ENCODE measurements at places on chromosomes 6 and 20.

GRCh38 chr6:53517021-53517420 is 27.9 kb downstream of the GCLC start:
- DNase-seq: no peak

DNA sequence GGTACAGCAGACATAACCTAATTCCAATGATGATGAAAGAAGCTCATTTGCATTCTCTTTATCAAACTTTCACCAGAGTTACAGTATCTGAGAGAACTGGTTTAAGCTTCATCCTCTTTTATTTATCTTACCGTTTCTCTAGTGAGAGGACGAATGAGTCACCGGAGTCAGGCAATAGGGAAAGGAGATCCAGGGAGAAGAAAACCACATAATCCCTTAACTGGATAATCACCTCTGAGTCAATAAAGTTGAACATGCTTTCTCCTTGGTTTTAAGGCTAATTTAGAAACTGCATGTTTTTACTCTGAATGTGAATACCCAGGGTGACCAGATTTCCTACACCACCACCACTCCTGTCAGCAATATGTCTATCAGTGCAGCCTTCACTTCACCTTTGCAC is 313.7 kb upstream of the TBX18 start:
- DNase-seq: no peak

DNA sequence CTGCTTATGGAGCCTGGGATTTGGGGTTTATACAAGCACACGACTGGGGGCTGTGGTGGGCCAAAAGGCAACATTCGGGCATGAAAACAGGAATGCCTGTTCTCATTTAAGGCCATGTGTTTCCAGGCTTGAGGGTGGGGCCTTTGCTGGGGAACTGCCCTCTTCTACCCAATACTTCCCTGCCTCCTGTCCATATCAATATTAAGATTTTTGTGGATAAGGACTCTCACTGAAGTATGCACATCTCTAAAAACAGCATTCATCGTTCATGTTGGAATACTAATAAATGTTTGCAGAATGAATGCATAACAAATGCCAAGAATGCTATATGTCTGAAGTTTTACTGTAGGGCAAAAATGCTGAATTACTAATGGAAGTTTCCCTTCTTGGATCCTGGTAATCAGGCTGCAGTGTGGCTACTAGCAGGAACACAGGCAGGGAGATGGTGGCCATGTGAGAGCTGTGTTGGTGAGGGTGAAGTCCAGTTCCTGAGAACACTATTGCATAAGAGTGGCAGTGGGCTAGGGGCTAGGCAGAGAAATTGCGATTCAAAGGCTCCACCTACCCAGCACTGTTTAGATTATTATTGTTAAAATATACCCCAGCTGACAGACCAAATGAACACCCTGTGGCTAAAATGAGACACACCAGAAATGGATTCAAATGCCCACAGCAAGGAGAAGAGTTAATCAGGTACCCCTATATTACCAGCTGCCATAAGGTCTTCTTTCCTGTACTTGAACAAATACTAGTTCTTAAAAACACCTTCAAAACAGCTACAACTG is 644.3 kb downstream of the EPM2A start:
- DNase-seq: no peak

GRCh38 chr20:39225536-39225935 is 263.4 kb downstream of the DHX35 start:
- DNase-seq: no peak

DNA sequence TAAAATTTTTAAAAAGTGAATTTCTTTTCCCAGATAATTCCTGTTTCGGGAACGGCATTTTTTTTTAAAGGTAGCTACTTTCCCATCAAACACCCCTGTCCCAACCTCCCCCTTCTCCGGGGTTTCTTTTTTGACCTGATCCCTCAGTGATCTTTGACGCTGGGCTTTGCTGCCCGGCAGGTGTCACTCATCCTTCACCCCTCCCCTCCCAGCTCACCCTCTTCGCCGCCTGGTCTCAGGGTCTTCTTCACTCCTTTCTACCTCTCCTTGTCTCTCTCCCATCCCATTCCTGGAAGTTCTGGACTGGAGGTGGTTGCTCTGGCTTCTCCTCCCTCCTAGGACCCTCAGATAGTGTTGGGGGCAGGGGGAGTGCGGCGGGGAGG is 329 bp upstream of the GPR6 start:
- DNase-seq: no peak

DNA sequence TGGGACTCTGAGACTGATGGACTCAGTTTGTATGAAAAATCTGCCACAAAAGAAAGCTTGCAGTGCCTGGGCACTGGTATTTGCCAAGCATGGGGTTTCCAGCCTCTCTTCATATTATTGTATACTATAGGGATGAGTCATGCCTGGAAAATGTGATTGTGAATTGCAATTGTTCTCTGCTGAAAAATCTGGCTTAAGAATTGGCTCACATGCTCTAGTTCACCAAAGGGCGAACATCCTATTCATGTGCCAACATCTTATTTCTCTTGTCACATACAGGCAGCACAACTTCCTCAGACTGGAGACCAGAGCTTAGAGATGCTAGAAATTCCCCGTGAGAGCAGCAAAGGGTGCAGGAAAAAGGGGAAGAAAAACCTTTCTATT is 103.6 kb upstream of the KCNK16 start:
- no peak for DNase-seq
